Forelimb muscle (tissue), 1 donor: ENCODE measurements at places on chromosomes 3 and 15. TPM values are rescaled to one million over a fixed set of nuclear protein-coding genes. Genes with fewer than 3 reads are reported as not detected.

GRCh38 chr3:125318871-125319270 lies 56.3 kb downstream of the ZNF148 start:
- no peak for DNase-seq

GRCh38 chr3:195236076-195236798 lies 34.7 kb downstream of the XXYLT1 start:
- DNase-seq: no peak

- DNase-seq: no peak
Observed at GRCh38 chr15:52334491-52335160, 39.0 kb upstream of the MYO5C start.

DNA sequence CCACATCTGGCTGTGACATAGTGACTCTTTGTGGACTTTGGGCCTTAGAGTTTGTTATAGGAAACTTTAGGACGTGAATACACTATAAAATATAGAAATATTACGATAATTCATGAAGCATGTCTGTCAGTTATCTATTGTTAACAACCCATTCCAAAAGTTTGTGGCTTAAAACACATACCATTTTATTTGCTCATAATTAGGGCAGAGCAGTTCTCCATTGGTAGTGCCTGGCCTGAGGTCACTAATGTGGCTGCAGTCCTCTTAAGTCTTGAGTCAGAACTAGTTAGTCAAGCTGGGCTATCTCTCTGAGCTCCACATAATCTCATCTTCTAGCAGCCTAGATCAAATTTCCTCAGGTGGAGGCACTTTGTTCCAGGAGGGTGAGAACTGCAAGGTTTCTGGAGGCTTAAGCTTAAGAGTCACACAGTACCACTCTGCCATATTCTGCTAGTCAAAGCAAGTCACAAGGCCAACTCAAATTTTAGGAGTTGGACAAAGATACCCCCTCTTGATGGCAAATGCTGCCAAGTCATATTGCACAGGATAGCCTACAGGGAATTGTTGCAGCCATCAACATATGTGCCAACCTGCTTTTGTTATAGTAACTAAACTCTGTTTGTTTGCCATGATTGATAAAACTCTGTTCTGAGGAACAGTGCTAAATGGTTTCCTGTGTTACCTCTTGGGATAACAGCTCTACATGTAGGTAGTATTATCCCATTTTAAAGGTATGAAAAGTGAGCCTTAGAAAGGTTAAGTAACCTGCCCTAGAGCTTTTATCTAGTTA lies 8.7 kb downstream of the ATXN7 start:
- no peak for DNase-seq

DNA sequence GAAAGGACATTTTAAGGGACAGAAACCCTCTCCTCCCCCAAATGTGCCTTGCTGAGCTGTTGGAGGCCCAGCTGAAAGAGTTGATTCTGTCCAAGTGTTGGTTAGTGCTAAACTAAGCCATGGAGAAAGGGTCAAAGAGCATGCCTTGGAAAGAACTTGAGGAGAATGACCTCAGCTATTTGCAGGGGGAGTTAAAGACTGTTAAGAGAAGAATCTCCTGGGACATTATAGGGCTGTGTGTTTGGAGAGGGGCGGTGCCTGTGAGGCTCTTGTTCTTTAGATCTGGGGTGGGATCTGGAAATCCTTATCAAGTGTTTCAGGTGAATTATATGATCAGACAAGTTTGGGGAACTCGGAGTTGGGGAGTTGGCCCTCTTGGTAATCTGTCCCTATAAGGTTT lies 13.0 kb downstream of the FNDC3B start:
- DNase-seq: no peak

- no peak for DNase-seq
Observed at GRCh38 chr3:189945935-189946709, 174.6 kb downstream of the P3H2 start.

GRCh38 chr3:128493570-128494366 lies 767 bp upstream of the GATA2 start:
- DNase-seq: no peak

MEGF11 gene
- polyA plus RNA-seq: 0.28 TPM

MLF1 gene
- polyA plus RNA-seq: 88.4 TPM

CNTN6 gene
- 1.2 TPM for polyA plus RNA-seq
